ENCODE measurements at places on chromosomes 2 and 18.

DNA sequence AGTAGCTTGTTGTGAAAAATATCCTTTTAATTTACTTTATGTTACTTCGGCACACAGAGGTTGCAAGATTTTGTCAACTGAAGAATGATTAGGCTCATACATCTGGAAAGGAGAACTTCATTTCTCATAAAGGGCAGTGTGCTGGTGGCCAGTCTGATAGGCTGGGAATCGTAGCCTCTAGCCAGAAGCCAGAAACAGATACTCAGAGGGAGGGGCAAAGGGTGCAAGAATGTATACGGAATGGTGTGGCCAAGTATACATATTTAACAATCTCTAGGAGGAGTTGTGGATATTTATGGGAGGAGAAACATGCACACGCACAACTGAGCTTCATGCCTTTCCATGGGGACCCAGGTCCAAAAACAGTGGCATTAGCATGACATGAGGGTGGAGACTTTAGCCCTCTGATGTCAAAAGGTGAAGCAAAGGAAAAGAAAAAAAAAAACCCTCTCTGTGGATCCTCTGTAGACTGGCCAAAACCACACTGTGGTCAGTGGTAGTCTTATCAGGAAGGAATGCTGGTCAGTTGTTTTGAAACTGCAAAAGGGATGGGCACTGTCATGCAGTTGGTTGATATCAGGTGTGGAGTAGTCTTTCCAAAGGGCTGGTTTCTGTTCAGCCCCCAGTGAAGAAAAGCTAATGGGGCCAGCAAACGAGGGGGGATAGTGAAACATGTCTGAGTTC lies 34.9 kb upstream of the APCDD1 start:
- DNase-seq: peak; percentile 45

DNA sequence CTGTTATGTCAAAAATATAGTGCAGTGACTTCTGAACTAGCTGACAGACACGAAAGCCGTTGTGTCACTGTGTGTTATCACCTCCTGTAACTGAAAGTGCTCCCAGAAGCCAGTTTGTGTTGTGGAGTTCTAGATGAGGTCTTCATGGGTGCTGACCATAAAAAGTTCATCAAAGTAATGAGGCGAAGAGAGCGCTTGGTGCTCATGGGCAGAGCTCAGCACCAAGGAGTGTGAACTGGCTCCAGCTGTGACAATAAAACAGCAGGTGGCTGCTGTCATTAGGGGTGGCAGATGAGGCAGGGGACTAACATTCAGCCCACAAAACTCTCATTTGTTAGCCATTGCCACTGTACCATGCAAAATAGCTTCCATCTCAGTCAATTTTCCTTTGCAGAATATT lies 151.1 kb downstream of the ZNF407 start:
- DNase-seq: no peak

GRCh38 chr2:148273158-148273691 lies 252.3 kb downstream of the MBD5 start:
- DNase-seq: peak; percentile 43

GRCh38 chr2:132252191-132252893 lies 90.6 kb upstream of the ANKRD30BL start:
- no peak for DNase-seq

DNA sequence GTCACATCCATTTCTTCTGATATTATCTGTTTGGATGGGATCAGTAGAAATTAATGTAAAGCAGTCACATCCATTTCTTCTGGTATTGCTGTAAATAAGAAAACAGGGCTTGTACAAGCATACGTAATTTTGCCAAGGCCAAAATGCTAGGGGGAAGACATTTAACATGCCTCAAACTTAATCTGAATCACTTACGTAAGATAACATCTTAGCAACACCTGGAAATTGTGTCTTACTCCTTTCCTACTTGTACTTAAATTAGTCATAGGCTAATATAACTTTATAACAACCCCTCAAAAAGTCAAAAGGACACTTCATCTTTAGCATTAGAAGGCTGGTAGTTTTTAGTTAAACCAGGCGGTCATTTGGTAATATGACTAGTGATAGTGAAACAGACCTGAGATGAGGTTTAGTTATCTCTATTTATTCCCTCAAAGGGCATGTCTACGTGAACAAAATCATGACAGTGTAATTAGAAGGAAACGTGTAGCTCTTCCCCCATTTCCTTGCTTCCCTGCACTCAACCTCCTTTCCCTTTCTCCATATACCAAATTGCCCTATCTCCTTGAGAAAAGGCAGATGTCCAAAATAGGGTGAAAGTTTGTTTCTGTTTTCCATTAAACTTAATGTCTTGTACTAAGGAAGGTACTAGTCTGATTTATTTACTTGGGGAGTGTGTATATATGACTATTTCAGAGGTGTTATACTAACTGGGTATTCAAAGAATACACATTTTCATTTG lies 99.3 kb upstream of the FZD5 start:
- no peak for DNase-seq

DNA sequence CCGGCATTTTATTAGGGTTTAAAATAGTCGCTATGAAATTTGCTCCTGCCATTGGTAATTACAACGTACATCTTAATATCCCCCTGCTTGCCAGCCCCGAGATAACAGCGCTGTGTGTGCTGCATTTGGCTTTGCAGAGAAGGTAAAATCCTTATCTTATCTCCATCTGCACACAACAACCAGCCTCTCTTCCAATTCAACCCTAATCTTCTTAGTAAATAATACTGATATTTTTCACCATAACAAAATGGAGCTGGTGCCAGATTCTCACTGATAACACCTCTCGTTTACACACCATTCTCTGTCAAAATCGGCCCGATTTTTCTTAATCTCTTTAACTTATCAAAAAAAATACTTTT lies 61.4 kb upstream of the SIX3 start:
- DNase-seq: no peak

GRCh38 chr2:239749272-239749873 lies 275.8 kb downstream of the NDUFA10 start:
- no peak for DNase-seq

DNA sequence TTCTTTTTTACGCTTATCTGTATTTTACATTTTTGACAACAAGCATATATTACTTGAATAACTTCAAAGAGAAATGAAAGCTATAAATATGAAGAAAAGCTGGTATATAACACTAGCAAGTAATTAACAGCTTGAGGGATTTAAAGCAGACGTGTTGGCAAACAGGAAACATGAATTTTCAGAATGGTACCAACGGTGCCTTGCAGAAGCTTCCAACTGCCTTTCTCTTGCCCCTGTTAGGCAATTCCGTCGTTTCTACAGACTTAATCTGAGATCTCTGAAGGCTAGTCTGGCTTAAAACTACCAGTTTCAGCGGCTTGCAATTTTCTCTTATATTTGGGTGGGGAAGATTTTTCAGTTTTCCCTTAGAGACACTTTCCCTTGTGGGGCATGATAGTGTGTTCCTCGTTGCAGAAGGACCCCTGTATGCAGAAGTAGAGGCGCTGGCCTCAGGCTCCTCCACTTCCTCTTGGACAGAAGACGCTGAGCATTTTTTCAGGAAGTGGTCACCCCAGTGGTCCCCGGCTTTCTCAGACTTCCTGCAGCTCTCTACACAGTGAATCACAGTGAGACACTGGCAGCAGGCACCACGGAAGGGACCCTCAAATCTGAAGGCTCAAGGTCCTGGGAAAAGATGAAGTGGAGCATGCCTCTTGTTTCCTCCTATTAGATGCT lies 56.2 kb upstream of the SLC16A14 start:
- DNase-seq: no peak

DNA sequence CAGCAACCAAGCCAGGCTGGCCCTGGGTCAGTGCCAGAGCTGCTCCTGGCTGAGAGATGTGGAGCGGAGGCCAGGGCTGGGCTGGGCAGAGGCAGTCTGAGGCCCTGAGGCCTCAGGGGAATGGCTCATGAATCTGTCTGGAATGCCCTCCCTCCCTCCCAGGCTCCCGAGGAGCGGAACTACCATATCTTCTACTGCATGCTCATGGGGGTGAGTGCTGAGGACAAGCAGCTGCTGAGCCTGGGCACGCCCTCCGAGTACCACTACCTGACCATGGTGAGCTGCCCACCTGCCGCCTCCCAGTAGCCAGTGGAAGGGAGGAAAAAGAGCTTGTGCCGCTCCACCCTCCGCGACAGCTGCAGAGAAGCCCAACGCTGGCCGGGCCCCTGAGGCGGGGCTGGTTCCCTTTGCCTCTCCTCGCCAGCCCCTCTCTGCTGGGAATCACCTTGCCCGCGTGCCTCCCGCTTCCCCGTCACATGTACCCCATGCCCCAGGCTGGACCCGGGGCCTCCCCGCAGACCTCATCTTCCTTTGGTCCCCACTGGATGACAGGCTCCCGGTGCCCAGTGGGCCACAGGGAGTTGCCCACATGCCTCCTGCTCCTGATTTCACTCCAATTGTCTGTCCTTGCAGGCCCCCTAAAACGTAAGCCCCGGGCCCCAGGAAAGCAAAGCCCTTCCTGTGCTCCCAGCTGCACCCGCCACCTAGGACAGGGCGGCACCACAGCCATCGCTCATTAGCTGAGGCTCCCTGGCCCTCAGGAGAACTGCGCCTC lies 41.1 kb downstream of the MYO7B start:
- peak; percentile 32 for DNase-seq

GRCh38 chr2:60500861-60501260 lies 52.6 kb downstream of the BCL11A start:
- no peak for DNase-seq

- DNase-seq: peak; percentile 22
These were observed 26.8 kb downstream of the MSH2 start for GRCh38 chr2:47429795-47430194.

DNA sequence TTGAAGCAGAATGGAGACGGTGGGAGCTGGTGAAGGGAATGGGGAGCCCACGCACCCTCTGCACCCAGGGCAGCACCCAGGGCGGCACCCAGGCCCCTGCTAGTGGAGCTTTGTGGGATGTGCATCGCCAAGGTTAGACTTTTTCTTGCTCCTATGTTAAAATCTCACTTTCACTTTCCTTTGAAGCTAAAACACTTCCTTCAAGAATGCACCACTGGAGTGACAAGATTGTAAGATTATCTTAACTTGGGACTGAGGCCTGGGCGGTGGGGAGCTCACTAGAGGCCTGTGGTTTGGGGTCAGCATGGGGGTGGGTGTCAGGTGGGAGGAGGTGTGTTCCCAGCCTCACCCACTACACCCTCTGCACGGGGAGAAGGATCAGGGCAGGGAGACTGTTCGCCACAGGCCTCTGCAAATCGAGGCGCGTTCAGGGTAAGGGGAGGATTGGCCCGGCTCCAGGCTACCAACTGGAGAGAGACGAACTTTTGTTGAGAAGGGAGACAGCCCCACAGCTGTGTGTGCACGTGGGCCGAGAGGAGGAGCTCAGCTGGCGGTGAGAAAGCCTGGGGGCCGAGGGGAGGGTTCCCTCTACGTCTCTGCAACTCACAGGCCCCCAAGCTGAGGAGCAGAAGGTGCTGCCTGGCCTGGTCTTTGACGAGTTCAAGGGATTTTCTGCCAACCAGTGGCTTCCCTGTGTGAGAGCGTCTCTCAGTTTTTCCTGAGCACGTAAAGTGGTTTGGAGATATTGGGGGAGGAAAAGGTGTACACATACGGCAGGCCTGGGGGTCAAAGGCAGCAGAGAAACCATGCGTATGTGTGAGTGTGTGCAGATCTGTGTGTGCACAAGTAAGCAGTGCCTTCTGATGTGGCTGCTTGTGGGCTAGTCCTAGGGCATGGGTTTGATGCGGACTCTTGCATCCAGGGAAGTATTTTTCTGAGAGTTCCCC lies 147.7 kb downstream of the KLHL29 start:
- DNase-seq: peak; percentile 8

GRCh38 chr18:48766026-48766425 lies 184.7 kb downstream of the SMAD7 start:
- DNase-seq: peak; percentile 56

- no peak for DNase-seq
These were observed 48.8 kb downstream of the MAPRE2 start for GRCh38 chr18:35089891-35090550.

- no peak for DNase-seq
These were observed 311.9 kb downstream of the NRXN1 start for GRCh38 chr2:50719837-50720696.

- no peak for DNase-seq
These were observed 329.7 kb upstream of the NRP2 start for GRCh38 chr2:205352593-205352992.

DNA sequence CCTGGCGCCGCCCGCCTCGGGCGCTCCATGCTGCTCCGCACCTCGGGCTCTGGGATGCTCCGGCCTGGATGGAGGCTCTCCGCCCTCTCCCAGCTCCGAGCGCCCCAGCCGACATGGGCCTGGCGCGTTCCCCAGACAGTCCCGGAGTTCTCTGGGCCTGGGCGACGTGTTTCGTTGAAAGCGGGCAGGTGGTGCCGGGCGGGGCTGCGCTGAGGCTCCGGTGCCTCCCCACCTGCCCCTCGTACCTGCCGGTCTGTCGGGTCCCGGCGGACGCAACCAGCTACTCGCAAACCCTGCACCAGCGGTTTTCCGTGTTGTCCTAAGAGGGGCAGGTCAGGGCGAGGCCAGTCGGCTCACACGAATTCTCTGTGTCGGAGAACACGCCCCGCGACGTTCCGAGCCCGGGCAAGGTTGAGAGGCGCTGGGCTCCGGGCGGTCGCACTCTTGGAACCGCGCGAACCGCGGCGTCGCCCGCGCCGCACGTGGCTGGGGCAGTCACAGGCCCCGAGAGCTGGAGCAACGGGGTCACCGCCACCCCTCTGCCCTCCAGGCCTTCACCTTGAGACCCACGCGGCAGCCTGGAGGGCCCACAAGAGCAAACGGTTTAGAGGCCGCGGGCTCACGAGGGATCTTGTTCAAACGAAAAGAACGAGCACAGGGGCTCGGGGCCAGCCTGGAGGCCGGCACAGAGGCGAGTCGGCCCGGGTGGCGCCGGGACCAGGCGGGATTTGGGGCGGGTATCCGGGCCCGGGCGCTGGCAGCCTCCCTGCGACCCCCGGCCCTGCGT lies 4.2 kb upstream of the SIX2 start:
- DNase-seq: no peak

GRCh38 chr2:168939918-168940317 lies 38.8 kb downstream of the G6PC2 start:
- DNase-seq: no peak

DNA sequence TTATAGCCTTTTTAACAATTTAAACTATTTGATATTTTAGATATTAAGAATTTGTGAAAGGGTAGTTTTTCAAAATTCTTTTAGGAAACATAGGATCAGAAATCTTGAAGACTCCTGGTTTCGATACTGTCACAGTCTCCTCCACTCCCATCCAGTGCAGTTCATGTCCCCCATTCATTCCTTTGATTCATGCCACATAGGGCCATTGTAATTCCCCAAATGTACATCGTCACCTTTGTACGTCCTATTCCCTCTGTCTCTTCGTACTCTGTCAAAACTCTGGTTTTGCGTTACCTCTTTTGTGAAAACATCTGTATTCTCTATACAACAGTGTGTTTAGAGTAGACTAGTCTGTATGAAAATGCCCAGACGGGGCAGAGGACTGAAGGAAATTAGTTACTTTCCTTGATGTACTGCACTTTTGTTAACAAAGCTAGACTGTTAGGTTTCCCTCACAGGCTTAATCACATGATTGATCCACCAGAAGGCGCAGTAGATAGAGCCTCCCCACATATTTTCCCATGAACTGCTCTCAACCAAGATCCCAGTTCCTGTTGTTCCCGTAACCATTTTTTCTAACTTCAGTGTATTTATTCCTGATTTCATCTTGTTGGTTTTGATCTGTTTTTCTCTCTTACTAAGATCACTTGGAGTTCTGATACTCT lies 2.5 kb downstream of the MRPL35 start:
- DNase-seq: peak; percentile 43

- no peak for DNase-seq
These were observed 30.1 kb upstream of the ATL2 start for GRCh38 chr2:38407111-38407682.
